ENCODE measurements at places on chromosomes 2 and 18.

DNA sequence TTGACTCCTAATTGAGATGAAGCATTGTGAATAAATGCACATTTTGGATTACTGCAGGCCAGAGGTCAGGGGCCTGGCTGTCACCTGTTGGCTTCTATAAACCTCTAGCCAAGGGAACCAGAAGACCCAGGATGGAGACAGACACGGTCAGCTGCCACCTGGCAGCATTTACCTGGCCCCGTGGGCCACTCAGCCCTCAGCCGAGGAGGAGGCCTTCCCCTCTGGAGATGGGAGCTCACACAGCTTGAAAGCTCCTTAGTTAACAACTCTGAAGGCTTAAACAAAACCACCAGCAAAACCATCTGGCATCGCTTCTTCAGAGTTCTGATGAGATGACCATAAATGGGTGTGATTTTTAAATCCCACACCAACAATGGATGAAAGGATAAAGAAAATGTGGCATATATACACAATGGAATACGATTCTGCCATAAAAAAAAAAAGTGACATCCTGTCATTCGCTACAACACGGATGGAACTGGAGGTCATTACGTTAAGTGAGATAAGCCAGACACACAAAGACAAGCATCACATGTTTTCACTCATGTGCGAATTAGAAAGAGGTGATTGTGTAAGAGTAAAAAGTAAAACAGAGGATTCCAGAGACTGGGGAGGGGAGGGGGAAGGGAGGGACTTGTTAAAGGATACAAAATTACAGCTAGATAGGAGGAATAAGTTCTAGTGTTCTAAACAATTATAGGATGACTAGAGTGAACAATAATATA, 218.4 kb downstream of the TMEM163 start:
- no peak for DNase-seq

- no peak for DNase-seq
Observed at GRCh38 chr2:88853403-88853790, 161.9 kb downstream of the RPIA start.

- DNase-seq = no peak
Observed at GRCh38 chr2:71156573-71156972, 26.1 kb downstream of the MPHOSPH10 start.

- no peak for DNase-seq
Observed at GRCh38 chr2:165401285-165401852, 68.1 kb upstream of the CSRNP3 start.

- no peak for DNase-seq
Observed at GRCh38 chr2:20172273-20173055, 52.5 kb downstream of the SDC1 start.

GRCh38 chr2:166013878-166014277, 60.3 kb upstream of the TTC21B start:
- DNase-seq = no peak

GRCh38 chr2:159050426-159050825, 82.0 kb downstream of the TANC1 start:
- DNase-seq = no peak
